Vagina (tissue), 2 donors: ENCODE measurements at places on chromosomes 3 and 15.

GRCh38 chr3:70740872-70741271, 428.4 kb upstream of the MDFIC2 start:
- DNase-seq = no peak

DNA sequence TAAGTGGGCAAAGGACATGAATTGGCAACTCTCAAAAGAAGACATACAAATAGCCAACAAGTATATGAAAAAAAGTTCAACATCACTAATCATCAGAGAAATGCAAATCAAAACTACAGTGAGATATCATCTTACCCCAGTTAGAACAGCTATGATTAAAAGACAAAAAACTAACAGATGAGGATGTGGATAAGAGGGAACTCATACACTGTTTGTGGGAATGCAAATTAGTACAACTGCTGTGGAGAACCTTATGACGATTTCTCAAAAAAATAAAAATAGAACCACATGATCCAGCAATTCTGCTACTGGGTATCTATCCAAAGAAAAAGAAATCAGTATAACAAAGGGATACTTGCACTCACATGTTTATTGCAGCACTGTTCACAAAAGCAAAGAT, 28.6 kb downstream of the NEK10 start:
- no peak for DNase-seq

- no peak for DNase-seq
These were observed 3.1 kb downstream of the MYLK start for GRCh38 chr3:123880998-123881561.

DNA sequence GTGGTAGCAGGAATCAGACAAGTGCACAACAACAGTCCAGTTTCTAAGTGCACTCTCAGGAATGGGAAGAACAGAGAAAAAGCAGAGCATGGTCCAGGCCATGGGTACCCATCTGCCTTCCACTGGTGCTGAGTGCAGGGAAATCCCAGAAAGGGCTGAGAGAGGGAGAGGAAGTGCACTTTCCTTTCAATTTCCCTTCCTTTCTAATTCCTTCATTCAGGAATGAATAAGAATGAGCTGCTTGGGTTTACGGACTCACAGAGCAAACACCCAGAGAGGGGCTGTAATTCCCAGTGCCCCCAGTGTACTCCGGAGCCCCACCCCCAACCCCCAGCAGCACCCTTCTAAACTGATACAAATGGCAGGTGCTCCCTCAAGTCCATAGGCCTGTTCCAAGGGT, 300.6 kb downstream of the FOXP1 start:
- DNase-seq = no peak

- DNase-seq = no peak
These were observed 6.3 kb upstream of the RAMAC start for GRCh38 chr15:82979726-82980125.

- DNase-seq = no peak
These were observed 48.5 kb downstream of the THBS1 start for GRCh38 chr15:39629371-39629770.

DNA sequence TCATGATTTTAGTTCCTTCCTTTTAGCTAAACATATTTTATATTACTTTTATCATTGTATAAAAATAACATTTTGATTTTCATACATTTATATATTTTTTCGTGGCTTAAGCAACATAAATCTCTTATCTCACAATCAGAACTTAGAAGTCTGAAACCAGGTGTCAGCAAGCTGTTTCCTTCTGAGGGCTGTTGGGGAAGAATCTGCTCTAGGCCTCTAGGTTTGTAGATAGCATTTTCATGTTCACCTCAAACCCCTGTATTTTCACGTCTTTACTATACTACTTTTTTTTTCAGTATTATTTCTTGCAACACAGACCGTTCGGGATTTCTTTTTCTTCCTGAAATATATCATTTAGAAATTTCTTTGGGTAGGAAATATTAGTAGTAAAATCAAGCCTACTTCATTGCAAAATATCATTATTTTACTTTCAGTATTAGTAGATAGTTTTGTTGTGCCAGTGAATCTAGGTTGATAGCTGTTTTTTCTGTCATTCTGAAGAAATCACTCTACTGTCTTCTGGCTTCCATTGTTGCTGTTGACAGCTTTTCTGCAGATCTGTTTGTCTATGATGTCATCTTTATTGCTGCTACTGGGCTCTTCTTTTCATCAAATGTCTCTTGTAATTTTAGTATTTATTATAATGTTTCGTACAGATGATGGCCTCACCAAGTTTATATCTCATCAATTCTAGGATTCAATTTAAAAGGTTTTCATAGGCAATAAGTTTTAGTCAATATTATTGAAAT, 756.3 kb downstream of the VGLL3 start:
- DNase-seq = no peak

DNA sequence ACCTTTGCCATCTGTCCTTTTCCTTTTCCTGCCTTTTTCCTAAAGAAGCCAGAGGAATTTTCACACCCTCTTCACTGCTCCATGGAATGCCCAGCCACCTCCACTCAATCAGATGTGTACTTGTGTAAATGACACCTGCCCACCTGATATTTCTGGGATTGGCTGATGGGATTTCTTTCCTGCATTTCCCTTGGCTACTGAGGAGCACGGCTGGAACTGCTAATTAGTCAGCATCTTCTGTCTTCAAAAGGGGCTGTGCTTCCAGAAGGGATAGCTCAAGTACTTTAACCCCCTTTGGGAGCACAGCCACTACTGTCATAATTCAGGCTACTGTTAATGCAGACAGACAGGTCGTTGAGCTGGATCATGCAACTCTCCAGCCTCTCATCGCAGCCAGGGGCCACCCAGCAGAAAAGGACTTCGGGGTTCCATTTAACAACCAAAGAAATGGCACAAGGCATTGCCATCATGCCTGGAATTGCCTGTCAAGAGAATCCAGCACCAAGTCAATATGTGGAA, 38.6 kb downstream of the MGLL start:
- no peak for DNase-seq

- no peak for DNase-seq
These were observed 98.2 kb upstream of the UBE3A start for GRCh38 chr15:25536801-25537611.

- DNase-seq = no peak
These were observed 90.2 kb downstream of the GABRB3 start for GRCh38 chr15:26682598-26683164.

DNA sequence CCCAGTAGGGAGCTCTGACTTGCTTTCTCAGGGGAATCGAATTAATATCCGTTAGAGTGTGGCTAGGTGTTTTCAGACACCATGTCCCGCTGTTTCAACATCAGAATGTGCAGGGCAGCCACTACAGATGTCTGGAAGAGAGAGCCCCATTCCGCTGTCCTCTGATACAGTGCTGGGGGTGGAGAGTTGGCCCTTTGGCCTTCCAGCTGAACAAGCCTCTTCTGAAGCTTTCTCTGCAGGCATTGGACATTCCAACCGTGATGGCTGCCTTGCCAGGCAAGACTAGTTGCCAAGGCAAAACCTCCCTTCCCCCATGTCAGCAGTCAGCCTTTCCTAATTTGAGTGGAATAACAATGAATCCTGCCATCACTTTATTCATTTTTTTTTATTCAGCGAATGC, 1.5 kb downstream of the FAH start:
- no peak for DNase-seq

- DNase-seq = no peak
These were observed 62.8 kb downstream of the SEMA5B start for GRCh38 chr3:122964811-122965210.

GRCh38 chr3:171646357-171647133, 163.7 kb downstream of the PLD1 start:
- no peak for DNase-seq

DNA sequence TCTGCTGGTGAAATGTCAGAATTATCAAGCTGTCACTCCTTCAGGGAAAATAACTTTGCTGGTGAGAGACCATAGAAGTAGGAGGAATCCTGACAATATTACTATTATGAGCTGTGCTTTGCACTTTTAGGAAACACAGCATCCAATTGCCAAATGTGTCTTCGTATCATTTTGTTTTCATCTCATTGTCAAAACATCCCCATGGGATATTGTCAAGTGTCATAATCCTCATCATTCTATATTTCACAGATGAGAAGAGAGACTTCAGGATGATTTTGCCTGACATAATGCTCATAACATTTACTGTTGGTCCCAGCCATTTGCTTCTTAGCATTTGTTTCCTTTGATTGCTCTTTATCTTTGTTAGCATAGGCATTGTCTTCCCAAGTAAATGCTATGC, 120.5 kb upstream of the NUDT16 start:
- DNase-seq = no peak

GRCh38 chr3:85228966-85229365, 270.2 kb downstream of the CADM2 start:
- DNase-seq = no peak

- DNase-seq = no peak
These were observed 1151.3 kb upstream of the CADM2 start for GRCh38 chr3:83807511-83807910.

DNA sequence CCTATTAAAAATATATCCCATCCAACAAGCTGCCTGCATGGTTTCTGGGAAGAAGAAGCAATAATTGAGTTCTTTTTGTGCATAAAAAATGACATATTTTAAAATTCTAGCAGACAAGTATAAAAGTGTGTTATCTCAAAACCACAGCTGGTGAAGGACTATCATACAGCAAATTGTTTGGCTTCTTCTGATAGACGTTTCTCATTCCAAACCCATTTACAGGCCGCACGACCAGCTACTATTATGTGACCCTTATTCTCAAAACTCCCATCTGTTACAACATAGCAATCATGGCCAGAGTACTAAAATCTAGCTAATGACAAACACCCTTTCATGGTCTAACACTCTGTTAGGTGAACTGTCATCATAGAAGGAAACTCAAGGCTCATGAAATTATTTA, 21.7 kb downstream of the ETFA start:
- DNase-seq = no peak

- DNase-seq = no peak
These were observed 29.2 kb downstream of the IDH2 start for GRCh38 chr15:90072978-90073640.

GRCh38 chr3:183897606-183898005, 12.9 kb upstream of the PARL start:
- no peak for DNase-seq

- DNase-seq = no peak
These were observed 84.6 kb downstream of the FILIP1L start for GRCh38 chr3:100029689-100030088.

DNA sequence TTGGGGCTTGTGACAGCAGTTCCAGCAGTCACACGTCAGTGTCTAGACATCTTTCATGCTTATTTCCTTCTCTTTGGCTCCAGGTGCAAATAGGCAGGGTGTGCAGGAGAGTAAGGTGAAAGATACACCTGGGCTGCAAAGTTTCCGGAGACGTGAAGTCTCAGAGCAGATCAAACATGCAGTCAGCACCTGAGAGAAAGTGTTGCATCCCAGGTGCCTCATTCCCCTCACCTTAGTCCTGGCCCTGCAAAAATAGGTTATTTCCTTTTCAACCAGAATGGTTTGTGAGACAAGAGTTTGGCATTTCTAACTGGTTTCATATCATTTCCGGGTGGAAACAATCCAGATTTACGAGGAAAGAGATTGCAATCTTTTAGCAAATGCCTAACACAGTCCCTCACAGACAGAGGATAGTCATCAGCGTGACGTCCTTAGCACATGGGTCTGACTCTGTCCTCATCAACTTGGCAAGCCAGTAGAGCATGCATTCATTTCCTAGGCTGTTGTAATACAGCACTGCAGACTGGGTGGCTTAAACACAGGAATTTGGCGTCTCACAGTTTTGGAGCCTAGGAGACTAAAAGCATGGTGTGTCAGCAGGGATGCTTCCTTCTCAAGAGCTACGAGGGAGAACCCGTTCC, 58.2 kb upstream of the ARRDC4 start:
- no peak for DNase-seq
